ENCODE measurements at places on chromosomes 3 and 15.

DNA sequence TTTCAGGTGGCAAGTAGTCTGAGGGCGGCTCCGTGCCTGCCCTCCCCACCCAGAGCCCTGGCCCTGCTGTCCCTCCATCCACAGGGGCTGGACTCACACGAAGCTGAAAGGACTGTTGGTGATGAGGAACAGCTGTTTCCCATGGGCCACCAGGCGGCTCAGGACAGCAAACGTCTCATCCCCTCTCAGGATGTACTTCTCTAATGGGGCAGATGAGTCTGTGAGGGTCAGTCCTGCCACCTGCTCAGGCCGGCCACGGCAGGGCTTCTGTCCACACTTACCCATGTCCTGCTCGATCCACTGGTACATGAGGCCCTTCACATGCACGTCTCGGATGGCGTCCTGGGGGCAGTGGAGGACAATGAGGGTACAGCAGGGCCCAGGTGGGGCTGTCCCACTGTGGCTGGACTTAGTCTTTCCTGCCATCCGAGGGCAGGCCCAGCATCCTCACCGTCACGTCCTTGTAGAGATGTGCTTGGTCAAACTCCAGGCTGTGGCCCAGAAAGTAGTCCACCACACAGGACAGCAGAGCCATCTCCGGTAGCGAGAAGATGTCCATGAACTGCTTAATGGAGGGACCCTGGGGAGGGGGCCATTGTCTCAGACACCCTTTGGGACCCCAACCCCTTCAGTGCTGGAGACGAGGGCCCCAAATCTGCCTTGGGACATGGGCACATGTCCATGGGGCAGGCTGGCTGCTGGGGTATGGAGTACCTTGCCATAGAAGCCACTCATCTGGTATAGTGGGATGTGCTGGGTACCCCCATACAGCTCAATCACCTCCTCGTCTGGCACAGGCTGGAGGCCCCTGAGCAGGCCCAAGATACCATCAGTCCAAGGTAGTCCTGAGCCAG lies 5.7 kb downstream of the NT5DC2 start:
- no peak for DNase-seq

DNA sequence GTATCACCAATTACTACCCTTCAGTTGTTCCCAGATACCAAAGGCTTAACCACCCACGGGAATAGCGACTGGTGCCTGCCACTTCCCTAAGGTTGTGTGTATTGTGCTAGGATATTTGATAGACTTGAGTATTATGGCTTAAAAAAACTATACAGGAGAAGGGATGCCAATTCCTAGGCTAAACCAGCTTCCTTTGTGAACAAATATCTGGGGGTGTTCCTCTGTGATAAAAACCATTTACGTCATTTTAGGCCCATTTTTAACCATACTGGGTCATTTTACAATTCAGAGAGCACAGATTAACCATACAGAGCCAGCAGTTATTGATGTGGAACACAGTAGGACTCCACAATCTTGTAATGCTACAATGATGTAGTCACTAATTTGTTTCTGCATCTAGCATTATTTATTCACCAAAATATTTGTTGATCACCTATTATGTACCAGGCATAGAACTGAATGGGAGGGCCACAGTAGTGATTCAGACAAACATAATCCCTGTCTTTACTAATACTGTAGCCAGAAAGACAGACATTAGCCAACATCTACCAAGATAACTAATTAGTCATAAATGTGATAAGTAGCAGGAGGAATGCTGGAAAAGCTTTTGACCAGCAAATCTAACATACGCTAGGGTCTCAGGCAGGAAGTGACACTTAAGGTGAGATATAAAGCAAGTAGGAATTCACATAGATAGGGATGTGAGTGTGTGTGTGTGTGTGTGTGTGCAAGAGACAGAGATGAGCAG lies 184.8 kb downstream of the MECOM start:
- DNase-seq = no peak

- peak; percentile 54 for DNase-seq
Measured at GRCh38 chr3:184354121-184354728, 7.2 kb downstream of the CLCN2 start.

DNA sequence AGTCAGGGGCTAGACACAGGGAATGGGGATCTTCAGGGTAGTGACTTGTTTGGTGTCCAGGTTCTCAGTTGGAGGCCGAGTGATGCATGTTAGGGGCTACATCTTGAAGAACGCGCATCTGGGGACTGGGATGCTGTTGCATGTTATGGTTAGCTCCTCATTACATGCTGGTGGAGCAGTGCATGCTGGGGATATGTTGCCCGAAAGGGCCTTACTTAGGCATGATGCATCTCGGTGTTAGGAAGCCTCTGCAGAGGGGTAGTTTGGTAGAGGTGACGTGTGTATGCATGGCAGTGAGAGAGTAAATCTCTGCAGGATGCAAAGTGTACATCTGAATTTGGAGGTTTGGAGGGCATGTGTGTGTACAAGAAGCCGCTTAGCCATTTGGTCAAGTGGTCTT lies 2.4 kb downstream of the EIF4G1 start:
- no peak for DNase-seq

DNA sequence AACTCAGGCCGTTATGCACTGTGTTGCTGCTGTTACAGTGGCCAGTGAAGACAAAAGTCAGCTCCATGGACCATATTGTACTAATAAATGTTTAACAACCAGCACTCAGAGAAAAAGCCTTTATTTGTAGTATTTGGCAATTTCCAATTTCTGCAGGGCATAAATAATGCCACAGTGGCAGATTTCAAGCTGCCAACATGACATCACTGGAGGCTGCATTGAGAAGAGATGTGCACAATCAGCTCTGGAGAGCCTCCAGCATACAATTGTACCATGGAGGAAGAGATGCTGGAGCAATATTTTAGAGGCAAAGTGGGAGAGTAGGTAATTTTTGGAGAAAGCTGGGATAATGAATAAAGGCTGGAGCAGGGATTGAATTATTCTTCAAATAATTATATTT lies 9.7 kb upstream of the ALCAM start:
- DNase-seq = no peak

DNA sequence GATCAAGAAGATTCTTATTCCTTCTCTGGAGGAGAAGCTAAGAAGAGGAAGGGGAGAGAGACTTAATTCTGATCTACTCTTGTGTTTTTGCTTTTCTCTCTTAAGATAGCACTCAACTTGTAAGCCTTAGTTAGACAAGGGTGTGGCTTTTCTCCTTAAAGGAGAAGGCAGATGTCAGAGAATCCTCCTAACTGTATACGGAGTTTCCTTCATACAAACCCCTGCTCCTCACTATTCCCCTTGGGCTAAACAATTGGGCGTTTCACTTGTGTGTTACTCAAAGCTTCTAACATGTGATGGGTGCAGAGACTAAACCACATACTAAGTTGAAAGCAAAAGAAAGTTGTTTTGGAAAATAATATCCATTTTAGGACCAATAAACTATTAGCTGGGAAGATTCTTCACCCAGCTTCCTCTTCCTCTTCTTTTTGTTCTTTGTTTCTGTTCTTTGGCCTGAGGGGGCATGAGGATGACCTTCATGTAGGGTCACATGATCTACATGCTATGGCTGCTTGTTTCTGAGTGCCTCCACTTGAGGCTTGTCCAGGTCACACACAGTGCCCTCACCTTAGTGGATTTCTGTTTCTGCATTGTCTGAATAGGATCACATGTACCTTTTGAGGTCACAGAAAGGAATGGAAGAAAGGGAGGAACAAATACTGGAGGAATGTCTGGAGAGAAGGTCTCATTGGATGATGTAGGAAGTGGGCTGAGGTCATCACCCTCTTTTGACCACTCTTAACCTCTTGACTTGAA lies 14.6 kb downstream of the SPINK8 start:
- no peak for DNase-seq

DNA sequence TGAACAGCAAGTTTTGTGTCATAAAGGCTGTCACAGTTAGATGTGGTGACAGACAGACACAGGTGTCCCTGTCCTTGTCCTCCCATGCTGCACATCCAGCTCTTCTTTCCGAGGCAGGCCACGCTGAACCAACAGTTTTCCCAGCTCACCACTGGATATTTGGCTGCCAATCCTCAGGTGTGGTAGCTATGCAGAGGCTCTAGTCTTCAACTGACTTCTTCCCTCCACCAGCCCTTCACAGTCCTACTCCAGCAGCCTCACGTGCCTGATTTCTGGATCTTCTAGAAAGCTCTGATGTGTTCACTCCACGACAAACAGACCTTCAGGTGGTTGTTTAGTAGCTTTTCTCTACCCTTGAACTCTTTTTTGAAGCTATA lies 145.5 kb downstream of the UACA start:
- DNase-seq = no peak

DNA sequence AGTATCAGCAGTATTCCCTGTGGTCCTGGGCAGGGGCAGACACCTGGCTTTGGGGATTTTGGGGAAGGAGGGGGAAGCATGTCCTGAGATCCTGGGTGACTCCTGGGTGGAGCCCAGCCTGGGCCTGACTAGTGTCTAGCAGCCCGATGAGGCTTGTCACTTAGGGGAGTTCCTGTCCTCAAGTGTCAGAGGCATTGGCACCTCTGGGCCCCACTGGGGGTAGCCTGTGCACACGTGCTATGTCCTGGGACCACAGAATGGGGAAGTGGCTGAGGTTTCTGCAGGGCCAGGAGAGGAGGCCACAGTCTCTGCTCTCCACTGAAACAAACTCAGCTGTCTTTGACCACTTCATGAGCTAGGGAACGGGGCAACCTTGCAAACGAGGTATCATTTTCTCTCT lies 31.5 kb upstream of the ADCY5 start:
- no peak for DNase-seq

- no peak for DNase-seq
Measured at GRCh38 chr3:126480206-126480605, 4.5 kb upstream of the ZXDC start.

GRCh38 chr3:161423911-161424522 lies 52.7 kb upstream of the SPTSSB start:
- no peak for DNase-seq

Measured in stimulated activated naive CD4-positive, alpha-beta T cell (primary cell).